ENCODE measurements at places on chromosomes 4 and X. TPM values are rescaled to one million over a fixed set of nuclear protein-coding genes. Genes with fewer than 3 reads are reported as not detected.

DNA sequence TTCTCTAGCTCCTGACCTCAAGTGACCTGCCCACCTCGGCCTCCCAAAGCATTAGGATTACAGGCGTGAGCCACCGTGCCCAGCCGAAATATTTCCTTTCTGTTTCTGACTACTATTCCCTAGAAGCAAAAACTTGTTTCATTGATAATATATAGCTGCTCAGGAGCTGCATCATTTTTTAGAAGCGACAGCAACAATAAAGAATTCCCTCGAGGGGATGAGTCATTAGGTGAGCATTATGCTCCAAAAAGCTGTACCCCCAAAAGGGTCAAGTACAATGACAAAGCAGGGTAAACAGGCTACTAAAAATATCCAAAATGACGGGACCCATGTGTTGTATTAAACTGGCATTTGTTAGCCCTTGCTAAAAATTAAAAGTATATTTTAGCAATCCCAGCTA is 67.0 kb downstream of the RBM47 start:
- no peak for DNase-seq

DNA sequence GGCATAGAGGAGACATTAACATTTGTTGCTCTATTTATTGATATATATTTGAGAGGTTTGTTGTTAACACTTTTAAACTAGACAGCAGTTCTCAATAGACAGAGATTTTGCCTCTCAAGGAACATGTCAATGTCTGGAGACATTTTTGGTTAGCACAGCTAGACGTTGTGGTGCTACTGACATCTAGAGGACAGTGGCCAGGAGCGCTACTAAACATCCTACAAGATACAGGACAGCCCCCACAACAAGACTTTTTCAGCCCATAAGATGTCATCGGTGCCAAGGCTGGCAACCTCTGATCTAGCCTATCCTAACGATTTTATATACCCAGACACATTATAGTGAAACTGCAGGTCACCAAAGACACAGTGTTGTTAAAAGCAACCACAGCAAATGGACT is 18.4 kb upstream of the CTSO start:
- DNase-seq = no peak

- DNase-seq = no peak
These were observed 42.0 kb upstream of the USP9X start for GRCh38 chrX:41043196-41043595.

DNA sequence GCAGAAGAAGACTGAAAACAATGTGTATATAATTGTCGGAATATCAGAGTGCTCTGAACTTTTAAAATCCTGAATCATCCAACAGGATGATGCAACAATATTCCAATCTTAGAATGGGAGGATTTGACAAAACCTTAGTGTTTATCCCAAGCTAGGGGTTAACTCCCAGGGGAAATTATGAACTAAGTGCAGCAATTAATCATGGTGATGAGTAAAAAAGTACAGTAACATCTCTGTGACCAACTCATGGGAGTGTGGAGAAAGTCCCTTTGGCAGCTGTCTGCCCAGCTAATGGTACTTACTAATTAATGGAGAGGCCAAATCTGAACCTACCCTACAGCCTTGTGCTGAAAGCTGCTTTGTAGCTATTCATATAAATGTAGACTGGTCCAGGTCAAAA is 257.6 kb upstream of the DDX53 start:
- no peak for DNase-seq

- DNase-seq = no peak
These were observed 74.9 kb upstream of the CBR4 start for GRCh38 chr4:169084954-169085353.

- DNase-seq = no peak
These were observed 203.6 kb downstream of the ARHGEF9 start for GRCh38 chrX:63581398-63581797.

GRCh38 chr4:182147391-182147790 is 95.8 kb upstream of the TENM3 start:
- DNase-seq = no peak

- no peak for DNase-seq
These were observed 343.1 kb downstream of the MID1IP1 start for GRCh38 chrX:39144323-39144722.

DNA sequence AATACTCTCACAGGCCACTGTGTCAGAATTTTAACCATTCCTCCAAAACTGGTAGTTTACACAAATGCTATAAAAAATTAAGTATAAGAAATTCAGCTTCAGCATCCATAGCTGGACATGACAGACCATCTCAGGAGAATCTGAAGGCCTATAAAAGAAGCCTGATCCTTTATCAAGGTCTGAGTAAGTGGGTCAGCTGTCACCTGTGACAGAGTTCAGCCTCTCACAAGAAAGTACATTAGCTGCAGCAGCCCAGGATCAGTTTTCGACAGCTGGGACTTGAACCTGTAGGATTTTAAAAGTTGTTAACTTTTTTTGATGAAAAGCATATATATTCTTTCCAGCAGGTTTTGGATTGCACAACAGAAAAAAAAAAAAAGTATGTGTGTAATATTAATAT is 60.7 kb downstream of the PPP3CA start:
- DNase-seq = no peak

Gene HS3ST1
- total RNA-seq = 9.8 TPM
